Neural progenitor cell (in vitro differentiated cells): ENCODE measurements at places on chromosomes 7 and 10. TPM values are rescaled to one million over a fixed set of nuclear protein-coding genes. Genes with fewer than 3 reads are reported as not detected.

GRCh38 chr7:8117195-8117594 lies 144.8 kb downstream of the ICA1 start:
- H3K27ac ChIP-seq: no peak overlapping the region
- H3K4me1 ChIP-seq: no peaks in the 10 kb centered on the region
- no peak overlapping the region for H3K4me3 ChIP-seq
- no peaks in the 10 kb centered on the region for H3K27me3 ChIP-seq
- no peak for DNase-seq

DNA sequence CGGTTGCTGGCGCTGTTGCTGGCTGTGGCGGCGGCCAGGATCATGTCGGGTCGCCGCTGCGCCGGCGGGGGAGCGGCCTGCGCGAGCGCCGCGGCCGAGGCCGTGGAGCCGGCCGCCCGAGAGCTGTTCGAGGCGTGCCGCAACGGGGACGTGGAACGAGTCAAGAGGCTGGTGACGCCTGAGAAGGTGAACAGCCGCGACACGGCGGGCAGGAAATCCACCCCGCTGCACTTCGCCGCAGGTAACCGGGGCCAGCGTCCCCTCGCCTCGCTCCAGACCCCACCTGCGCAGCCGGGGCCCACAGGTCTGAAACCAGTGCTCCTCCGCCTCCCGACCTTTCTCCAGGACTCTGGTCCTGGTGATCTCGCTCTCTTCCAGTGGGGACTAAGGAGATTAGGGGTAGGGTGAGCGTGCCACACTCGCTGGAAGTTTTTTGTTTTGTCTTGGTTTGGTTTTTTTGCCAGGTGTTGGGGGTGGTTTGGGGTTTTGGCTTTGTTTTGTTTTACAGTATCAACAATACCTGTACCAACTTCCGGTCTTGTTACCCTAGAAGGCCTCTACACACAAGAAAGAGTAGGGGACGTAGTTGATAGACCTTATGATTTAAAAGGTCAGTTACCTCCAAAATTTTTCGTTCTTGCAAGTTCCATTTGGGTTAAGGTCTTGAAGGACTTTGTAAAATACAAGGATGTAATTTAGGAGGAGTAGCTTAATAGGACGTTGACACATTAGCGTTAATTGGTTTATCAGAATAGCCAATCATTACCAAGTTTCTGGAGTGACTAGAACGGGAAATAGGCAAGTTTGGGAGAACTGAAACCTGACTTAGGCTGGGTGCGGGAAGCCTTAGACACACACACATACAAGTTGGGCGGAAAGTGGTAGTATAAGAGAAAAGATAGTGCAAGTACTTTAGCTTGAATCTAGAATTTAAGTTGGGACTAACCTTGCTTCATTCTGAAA lies 704 bp downstream of the TNKS2 start:
- H3K4me1 ChIP-seq: peaks cover 34% of the 10 kb centered on the region
- H3K27ac ChIP-seq: peak overlapping the region; percentile 96
- peak; percentile 16 for DNase-seq
- H3K27me3 ChIP-seq: no peaks in the 10 kb centered on the region
- H3K36me3 ChIP-seq: no peaks in the 10 kb centered on the region

GRCh38 chr10:513393-513792 lies 176.1 kb downstream of the DIP2C start:
- no peak for DNase-seq
- H3K27me3 ChIP-seq: no peaks in the 10 kb centered on the region
- H3K36me3 ChIP-seq: no peaks in the 10 kb centered on the region
- H3K27ac ChIP-seq: no peak overlapping the region
- peaks cover 10% of the 10 kb centered on the region for H3K4me1 ChIP-seq

Gene SFRP5
- total RNA-seq: not detected in 2 replicates

- no peak overlapping the region for H3K27ac ChIP-seq
- no peaks in the 10 kb centered on the region for H3K4me1 ChIP-seq
- DNase-seq: no peak
These were observed 54.3 kb downstream of the KCNH2 start for GRCh38 chr7:150923802-150924201.

GRCh38 chr7:93018716-93019115 lies 99.1 kb downstream of the SAMD9 start:
- no peaks in the 10 kb centered on the region for H3K27me3 ChIP-seq
- no peak for DNase-seq
- H3K27ac ChIP-seq: no peak overlapping the region
- H3K4me3 ChIP-seq: no peak overlapping the region
- no peaks in the 10 kb centered on the region for H3K36me3 ChIP-seq
